Stimulated activated CD4-positive, alpha-beta T cell treated with anti-CD3 and anti-CD28 coated beads, Interleukin-15, amount 100 ng/mL, for 1 hour (primary cell): ENCODE measurements at places on chromosomes 3 and 15.

DNA sequence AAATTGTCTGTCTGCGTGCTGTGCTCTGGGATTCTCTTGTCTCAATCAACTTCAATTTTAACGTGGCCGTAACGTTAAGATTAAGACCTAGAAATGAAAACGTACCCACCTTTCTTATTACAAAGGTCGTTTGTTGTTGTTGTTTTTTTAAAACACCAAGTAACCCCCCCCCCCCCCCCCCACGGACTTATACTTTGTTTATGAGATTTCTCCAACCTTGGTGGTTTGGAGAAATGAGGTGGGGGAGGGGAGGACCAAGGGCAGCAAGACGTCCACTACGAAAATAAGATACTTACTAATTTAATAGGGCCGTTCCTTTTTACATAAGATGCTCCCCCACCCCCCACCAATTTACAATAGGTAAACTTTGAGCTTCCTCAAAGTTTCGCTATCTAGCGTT lies 244.4 kb upstream of the TOPAZ1 start:
- DNase-seq: no peak

GRCh38 chr15:101538177-101538576 lies 48.7 kb upstream of the PCSK6 start:
- no peak for DNase-seq

GRCh38 chr15:62934236-62934971 lies 108.1 kb upstream of the TPM1 start:
- DNase-seq: no peak

DNA sequence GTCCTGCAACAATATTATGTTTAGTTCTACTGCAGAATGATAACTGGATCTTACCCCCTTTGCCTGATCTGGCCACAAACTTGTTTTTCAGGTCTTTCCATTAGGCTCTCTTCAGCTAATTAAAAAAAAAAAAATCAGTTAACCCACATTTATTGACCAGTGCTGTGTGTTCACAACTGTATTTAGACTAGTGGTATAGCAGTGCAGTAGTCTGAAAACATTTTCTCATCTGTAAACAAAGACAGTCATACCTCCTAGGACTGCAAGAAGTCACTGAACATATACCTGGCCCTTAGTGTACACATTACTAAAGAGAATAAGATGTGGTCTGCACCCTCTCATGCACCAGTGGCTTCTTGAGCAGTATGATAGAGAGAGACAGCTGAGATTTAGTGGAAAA lies 22.5 kb downstream of the LPP start:
- DNase-seq: no peak

DNA sequence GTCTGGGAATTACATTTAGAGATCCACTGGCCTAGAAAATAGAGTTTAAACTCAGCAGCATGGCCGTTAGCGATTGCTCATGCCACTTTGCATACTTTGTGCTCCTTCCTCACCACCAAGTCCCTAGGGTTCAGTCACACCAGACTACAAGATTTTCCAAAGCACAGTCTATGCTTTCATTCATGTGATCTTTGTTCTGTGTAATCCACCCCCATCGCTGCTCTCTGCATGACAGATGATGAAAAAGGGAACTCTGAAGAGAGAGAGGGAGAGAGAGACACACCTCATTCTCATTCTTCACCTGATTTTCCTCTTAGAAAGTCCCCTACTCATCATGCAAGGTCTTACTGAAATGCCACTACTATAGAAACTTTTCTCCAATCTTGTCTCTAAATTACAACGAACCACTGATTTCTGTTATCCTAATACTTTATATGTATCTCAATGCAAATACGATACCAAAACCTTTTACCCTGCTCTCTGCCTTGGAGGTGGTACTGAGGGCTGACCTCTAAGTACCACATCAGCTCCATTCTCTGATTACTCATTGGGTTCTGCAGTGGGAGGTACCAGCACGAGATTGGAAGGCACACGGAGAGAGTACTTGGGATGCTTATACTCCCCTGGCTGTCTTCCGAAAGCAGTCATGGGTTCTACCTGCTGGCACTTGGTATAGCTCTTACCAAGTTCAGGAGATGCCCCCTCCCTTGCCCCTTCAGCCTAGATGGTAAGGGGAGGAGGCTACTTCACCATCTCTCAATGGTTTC lies 1.1 kb upstream of the PARP15 start:
- DNase-seq: no peak

DNA sequence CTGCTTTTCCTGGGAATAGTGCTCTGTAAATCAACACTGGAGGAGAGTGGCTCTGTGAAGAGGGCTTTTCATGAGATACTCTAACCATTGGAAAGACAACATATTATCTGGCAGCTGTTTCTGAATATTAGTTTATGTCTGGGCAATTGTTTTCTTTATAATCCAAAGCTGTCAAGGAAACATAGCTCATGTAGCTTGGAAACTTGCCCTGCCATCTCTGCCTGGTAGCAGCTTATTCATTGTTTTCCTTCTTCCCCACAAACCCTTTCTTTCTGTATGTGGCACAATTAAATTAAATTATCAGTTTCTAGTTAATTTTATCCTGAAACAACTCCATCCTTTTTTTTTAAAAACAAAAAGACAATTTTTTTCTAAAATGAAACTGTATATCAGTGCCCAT lies 160.0 kb downstream of the EDEM1 start:
- no peak for DNase-seq

- no peak for DNase-seq
Measured at GRCh38 chr3:60979461-60980341, 271.6 kb downstream of the FHIT start.

DNA sequence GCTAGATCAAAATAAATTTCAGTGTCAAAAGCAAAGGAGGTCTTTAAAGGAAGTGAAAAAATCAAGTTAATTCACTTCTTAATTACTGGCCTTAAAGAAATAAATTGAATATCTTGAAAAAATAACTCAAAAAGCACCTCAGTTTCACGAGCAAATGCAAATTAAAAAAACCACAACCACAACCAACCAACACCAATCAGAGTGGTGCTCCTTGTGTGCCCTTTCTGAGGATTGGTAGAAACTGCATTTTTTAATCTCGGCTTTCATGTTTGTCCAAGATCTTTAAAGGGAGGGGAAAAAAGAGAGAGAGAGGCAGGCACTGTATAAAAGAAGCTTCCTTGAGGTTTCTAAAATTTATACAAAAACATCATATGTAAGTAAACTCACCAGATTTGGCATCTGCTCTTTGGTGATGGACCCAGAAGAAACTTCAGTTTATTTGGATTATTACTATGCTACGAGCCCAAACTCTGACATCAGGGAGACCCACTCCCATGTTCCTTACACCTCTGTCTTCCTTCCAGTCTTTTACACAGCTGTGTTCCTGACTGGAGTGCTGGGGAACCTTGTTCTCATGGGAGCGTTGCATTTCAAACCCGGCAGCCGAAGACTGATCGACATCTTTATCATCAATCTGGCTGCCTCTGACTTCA lies at the start of gene GPR15:
Gene GPR15 (plus strand): TSS at position 357 of the 653 bp plus-strand sequence. CDS start 56 bp downstream, at position 413.
- no peak for DNase-seq

DNA sequence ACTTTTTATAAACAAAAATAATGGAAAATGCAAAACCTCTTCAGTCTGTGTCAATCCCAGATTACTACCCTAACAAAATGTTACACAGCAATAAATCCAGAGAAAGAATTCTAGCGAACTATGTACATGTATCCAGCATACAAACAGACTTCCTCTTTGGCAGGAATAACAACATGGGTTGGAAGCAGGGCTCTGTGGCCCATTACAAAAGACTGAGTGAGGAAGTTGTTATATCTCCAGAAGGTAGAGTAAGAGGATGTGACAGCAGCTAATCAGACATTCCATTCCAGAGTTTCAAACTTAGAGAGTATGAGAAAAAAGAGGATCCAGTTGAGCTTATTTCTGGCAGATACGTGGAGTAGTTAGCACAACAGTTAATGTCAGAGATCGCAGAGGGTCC lies 294.0 kb upstream of the PLSCR5 start:
- no peak for DNase-seq

DNA sequence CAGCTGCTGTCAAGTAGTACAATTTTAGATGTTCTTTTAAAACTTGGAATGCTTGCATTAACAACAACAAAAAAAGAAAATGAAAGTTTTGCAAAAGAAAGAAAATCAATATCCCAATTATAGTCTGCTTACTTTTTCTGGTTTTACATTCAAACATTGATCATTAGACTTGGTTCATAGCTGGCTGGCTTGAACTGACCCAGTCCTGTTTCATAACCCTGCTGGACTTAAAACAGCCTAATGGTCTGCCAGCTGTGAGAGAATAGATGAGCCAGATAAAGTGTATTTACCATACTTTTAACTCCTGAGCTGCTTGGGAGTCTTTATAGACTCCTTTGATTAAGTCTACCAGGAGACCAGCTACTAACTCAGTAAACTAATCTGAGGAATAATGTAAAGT lies 59.2 kb downstream of the PIAS1 start:
- no peak for DNase-seq

DNA sequence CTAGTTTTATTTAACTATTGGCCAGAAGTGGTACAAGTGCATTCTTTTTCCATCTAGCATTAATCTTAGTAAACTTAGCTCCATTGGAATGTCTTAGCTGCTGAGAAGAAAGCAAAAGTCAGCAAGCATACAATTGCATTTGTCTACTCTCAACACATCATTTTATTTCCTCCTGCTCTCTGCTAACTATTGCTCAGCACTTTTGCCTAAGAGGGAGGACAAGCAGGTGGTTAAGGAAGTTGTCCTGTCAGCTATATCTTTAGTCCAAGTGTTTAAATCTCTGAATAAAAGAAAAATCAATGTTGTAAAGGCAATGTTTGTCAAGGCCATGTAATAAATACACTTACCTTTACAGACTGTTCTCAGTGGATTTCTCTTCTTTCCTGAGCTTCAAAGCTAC lies 51.0 kb downstream of the FHIT start:
- no peak for DNase-seq

DNA sequence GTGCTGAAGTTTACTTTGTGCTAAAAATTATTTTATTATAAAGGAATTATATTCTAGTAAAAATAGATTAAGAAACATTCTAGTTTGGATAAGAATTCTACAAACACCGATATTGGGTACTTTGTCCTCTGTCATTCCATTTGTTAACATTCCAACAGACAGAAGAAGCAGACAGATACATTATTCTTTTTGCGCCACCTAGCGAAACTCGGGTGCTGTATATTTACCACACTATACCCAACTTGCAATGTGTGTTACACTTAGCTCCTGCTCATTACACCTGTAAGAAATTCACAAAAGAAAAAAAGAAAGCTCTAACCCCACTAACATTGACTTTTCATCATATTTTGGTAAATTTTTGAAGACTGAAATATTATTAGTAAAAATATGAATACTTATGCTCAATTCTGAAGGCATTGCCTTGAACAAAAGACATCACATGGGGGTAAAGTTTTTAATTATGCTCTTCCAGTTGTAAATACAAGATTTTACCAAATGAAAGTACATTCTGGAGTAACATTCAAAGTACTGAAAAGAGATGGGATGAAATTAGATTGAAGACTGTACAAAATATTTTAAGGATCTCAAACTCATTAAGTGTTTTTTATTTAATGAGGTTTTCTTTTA lies 136.5 kb upstream of the MLF1 start:
- no peak for DNase-seq

DNA sequence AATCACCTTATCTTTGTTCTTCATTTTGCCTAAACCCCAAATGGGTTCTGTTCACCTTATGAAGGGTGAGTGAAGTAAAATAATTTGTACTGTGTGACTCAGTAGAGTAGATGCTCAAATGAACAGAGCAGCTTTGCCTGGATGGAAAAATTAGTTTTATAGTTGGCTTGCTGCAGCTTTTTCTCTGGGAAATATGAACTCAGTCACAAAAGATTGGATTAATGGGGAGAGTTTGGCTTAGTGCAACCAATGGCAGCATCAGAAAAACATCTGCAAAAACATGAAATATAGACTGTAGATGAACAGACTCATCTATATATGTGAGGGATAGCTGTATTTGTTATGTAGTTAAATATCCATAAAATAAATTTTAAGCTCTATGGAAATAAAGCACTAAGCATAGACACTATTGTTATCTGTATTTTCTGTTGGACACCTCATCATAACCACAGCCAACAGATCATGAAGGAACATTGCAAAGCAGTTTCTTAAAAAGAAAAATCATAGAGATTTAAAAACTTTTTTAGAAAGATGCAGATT lies 181.3 kb downstream of the ECT2 start:
- no peak for DNase-seq

DNA sequence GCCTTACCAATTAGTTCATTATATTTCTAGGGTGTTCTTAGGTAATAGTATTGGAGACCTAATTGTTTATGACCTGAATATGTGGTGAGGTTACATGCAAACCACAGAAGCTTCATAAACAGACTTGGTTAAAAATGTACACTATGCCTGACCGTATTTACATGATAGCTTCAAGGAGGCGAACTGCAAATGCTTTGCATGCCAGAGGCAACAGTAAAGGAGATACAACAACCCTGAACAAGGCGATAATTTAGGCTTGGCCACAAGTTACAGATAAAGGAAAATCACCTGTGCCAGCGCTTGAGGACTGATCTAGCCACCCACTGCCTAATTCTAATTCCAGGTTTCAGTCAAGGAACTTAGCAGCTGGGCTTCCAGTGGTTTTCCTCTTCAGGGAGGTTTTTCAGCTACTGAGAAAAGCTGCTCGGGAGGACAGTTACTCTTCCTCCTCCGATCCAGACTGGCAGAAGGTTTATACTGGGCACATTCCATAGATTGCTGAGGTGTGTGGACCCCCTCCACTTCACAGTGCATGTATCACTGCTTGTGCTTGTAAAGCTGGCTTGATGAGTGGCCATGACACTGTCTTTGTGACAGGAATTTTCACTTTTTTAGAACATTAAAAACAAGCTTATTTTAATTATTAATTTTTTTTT lies 95.6 kb downstream of the DHX36 start:
- no peak for DNase-seq

DNA sequence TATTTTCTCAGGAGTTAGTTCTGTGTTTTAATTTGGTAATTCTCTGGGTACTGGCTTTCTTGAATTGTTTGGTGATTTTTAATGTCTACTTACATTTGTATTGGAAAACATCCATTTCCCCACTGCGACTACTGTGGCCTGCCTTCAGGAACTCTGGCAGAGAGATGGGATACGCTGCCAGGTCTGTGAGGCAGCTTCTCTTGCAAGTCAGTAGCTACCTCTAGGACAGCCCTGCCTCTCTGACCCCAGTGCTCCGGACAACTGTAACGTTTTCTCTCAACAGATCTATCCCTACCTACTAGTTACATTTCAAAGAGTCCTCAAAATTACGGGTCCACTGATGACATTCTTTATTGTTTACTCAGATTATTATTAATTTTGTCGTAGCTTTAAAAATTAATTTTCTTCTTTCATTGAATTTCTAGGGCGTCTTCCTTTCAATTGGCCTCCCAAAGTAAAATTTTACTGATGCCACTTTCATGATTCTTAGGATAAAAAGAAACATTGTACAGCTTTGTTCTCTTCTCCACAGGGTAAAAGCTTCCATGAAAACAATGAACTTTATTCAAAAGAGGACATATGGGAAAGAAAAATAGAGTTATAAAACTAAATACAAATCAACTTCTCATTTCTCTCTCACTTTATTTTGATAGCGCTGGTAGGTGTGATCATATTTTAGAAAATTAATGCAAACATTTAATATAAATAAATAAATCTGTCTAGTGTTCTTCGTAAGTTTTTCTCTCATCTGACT lies 123.2 kb upstream of the GOLGA8J start:
- no peak for DNase-seq

- DNase-seq: no peak
Measured at GRCh38 chr15:79635897-79636561, 203.9 kb downstream of the MINAR1 start.
